ENCODE measurements at places on chromosomes 7 and 10.

DNA sequence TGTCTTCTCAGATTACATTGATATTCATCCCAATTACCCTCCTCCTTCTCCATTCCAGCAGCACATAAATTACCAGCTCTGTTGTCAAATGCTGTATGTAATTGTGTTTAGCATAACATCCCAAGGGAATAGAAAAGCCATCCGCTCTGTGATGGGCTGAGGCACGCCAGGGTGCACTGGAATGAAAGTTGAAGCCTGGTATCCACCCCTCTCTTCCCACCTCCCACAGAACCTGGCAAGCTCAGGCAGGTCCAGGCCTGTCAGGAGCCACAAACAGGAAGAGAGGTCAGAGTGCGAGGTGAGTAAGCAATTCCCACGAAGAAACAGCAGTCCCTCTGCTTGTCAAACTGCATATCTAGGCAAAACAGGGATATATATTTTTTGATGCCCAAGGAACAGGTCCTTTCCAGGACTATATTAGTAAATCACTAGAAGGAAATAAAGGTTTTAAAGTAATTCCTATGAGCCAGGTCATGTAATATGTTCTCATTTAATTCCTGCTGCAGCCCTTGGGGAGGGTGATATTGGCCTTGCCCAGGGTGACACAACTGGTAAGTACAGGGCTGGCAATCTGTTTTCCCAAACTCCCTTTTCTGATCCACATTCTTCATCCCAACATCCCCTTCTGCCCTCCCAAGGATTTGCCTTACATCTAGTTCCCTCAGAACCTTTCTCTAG is 155.6 kb upstream of the GHITM start:
- no peak for DNase-seq

GRCh38 chr10:44008270-44008916 is 359.7 kb upstream of the ZNF32 start:
- DNase-seq: no peak

- no peak for DNase-seq
Measured at GRCh38 chr10:69976795-69977546, 75.7 kb upstream of the MACROH2A2 start.

DNA sequence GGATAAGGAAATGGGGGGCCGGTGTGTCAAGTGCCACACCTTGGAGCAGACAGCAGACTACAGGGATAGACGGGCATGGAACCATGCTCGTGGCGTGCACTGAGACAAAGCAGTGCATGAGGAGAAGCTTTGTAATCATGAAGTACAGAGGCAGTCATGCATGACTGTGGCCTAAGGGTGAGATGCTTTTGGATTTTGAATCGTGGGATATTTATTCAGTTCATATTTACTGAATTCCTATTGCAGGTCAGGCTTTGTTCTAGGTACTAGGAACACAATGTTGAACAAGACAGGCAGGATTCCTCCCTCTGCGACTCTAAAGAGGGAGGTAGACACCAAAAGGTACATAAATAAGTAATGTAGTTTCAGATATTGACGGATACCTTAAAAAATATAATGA is 597.6 kb downstream of the PARD3 start:
- no peak for DNase-seq

- DNase-seq: no peak
Measured at GRCh38 chr10:63491588-63492316, 26.0 kb upstream of the JMJD1C start.

- DNase-seq: no peak
Measured at GRCh38 chr10:22603581-22603980, 110.8 kb downstream of the PIP4K2A start.

DNA sequence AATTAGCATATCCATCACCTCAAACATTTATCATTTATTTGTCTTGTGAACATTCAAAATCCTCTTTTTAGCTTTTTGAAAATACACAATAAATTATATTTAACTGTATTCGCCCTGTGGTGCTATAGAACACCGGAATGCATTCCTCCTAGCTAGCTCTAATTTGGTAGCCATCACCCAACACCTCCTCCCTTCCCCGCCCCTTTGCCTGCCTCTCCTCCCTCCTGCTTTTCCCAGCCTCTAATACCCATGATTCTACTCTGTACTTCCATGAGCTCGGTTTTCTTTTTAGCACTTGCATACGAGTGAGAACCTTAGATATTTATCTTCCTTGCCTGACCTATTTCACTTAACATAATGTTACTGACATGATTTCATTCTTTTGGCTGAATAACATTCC is 80.1 kb downstream of the ANKRD26 start:
- no peak for DNase-seq

DNA sequence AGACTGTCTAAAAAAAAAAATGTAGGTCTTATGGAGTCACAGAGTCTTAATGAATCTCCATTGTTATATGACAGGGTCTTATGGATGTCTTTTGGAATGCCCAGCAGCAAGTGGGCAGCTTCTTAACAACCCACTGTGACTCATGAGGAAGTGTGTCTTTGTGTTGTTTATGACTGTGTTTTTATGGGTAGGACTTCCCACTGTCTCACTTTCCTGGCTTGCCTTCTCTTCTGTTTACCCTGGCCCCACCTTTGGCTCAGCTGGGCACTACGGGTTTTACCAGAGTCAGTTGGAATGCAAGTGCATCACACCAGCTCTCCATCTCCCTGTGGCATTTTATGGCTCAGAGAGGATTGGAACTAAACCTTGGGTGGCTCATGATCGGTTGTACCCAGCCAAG is 580.5 kb downstream of the AUTS2 start:
- DNase-seq: no peak

GRCh38 chr7:120837599-120837998 is 20.3 kb downstream of the TSPAN12 start:
- no peak for DNase-seq

DNA sequence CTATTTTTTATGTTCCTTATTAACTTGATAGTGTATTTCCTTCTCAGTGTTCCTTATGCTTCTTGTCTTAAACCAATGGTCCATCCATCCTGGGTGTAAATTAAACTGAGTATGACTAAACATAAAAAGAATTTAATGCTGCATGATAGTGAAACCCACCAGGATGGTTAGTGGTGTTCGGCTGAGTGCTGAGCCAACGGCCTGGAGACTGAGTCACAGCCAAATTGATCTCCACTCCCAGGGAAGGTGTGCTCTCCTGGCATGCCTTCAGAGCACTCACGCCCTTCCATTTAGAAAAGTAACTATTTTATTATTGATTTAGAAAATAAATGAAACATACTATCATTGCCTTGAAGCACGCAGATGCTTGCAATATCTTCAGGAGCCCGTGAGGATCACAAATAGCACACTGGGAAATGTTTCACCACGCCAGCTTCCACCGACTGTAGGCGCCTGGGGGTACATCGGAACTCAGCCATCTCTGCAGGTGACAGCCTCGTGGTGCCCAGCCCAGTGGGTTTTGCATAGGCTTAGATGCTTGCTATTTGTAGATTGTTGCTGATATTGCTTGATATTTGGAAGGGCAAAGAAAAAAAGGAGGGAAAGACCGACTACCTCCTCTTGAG is 40.0 kb upstream of the LOXL4 start:
- no peak for DNase-seq

DNA sequence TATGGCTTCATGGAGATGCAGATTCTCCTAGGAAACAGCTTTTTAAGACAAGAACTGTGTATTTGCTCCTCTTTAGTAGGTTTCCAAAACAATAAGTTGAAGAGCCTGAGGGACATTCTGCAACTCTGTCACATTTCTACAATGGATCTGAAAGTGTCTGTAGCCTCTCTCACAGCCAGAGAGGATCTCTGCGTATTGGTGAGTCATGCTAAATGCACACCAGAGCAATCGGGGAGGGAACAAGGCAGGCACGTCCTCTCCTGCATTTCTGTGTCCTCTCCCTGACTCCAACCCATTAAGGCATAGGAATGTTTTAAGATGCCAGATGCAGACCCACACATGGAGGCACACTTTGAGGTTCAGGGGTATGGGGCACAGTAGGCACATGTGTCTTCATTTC is 1126.4 kb upstream of the GHITM start:
- no peak for DNase-seq

- no peak for DNase-seq
Measured at GRCh38 chr7:95901006-95901405, 128.7 kb downstream of the DYNC1I1 start.

GRCh38 chr10:76119515-76119914 is 688.1 kb downstream of the LRMDA start:
- DNase-seq: no peak

DNA sequence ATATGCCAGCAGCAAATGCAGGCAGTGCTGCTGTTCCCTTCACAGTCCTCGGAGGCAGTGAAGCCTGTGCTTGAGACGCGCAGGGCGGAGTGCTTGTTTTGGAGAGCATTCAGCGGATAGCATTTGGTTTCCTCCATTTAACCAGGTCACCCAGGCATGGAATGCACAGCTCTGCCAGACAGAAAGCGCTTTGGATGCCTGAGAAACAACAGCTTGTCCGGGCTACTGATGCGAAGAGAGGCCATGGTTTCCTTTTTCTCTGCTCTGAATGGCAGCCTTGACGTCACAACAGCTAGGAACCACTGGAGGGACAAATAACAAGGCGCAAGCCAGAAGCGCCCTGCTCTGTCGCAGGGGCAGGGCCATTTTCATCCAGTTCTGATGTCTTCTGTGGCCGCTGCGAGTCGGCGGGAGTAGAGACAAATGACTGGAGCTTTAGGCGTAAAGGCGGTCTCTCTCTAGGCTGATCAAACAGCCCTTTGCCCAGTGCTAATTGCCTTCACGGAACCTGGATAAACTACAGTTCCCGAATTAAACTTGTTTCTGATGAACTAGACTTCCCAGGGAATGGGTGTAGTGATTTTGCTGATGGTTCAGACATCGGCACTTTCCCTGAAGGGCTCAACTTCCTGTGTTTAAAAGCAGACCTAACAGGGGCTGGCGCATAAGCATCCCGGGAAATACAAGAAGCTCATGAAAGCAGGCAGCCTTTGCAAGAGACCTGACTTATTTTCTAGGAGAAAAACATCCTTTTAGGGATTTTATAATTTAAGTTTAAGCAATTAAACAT is 187.6 kb upstream of the KLF14 start:
- DNase-seq: no peak

DNA sequence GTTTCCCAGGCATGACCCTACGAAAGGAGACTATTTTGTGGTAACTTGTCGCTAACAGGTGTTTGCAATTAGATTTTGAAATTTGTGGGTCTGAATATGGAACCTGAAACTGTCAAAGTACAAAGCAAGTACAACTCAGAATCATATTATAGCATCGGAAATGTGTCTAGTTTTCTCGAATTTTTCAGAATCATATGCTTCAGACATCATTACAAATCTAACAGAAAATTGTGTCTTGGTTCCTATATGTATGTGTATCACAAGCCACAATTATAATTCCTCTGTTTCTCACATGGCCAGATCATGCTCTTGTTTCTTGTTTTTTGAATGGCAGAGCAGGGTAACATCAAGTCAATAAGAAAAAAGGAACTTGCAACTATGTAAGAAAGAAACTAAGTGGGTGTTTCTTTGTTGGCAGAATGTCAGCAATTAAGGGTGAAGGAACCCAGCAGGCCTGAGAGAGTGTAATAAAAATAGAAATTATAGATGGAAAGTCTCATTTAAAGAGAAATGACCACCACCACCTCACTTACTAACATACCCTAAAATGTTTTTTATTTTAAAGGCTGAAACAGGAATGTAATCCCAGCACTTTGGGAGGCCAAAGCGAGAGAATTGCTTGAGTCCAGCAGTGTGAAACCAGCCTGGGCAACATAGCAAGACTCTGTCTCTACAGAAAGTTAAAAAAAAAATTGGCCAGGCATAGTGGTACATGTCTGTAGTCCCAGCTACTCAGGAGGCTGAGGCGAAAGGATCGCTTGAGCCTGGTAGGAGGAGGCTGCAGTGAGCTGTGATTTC is 51.3 kb downstream of the PRTFDC1 start:
- peak; percentile 46 for DNase-seq

Data from hematopoietic multipotent progenitor cell treated with erythropoietin and hydrocortisone succinate and interleukin-3 and kit ligand, for 8 days (in vitro differentiated cells).